ENCODE measurements at places on chromosomes 11 and 22. TPM values are rescaled to one million over a fixed set of nuclear protein-coding genes. Genes with fewer than 3 reads are reported as not detected.

CD44 gene
- total RNA-seq = 22.8 TPM

LRP4 gene
- 1.9 TPM for total RNA-seq

RBM14 gene
- total RNA-seq = 23.2 TPM

APOBEC3H gene
- total RNA-seq = not detected

GAS2L1 gene
- 16.5 TPM for total RNA-seq

ANO1 gene
- total RNA-seq = 0.33 TPM

STX5 gene
- 39.6 TPM for total RNA-seq

GP1BB gene
- 0.79 TPM for total RNA-seq

DNA sequence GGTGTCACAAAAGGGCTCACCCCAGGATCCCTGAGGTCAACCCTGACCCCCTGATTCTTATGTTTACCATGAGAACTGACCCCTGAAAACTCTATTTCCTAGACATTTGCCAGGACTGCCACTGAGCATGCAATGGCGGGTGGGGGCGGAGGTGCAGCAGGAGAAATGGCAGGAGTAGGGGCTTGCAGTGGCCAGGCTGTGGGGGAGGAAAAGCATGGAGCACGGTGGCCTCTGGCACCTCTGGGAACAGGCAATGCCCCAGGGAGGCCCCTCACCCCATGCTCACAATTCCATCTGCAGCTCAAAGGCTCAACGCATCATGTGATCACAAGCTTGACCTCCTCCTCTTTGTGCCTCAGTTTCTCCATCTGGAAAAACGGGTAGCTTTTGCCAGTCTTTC is 46.5 kb upstream of the FGF3 start:
- no peak for DNase-seq

GRCh38 chr22:46072110-46072881 is 78.0 kb upstream of the PPARA start:
- DNase-seq = no peak

GRCh38 chr22:42022162-42022847 is 23.7 kb downstream of the WBP2NL start:
- DNase-seq = no peak

GRCh38 chr11:80838153-80838552 is 1397.3 kb upstream of the TENM4 start:
- no peak for DNase-seq

DNA sequence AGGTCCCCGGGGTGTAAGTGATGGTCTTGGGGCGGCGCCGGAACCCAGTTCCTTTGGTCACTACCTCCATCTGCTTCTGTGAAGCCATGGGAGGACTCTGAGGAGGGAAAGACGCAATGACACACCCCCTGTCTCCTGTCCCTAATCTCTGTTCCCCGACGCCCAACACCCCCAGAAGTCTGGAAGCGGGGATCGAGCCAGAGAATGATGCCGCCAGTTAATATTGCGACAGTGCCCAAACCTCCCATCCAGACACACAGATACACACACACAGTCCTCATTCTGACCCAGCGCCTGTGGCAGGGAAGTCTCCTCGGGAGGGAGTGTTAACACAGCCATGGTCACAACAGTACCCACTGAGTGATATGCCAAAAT is 352 bp downstream of the C22orf23 start:
- DNase-seq = no peak

- no peak for DNase-seq
Observed at GRCh38 chr11:68735646-68736045, 15.7 kb downstream of the TESMIN start.

- DNase-seq = no peak
Observed at GRCh38 chr11:130161441-130162145, 2.0 kb downstream of the ST14 start.

- DNase-seq = no peak
Observed at GRCh38 chr11:5815534-5815933, 6.8 kb downstream of the OR52N2 start.

DNA sequence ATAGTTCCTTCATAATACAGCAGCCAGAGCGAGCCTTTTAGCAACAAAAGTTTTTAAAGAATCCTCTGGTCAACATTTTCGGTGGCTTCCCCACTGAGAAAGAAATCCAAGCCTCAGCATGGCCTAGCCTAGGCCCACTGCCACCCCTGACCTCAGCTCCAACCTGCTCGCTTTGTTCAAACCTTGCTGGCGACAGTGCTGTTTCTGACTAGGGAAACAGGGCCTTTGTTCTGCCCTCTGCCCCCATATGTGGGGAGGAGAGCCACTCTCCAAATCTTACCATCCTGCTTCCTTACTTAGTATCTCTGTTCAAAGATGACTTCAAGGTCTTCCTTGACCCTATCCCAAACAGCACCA is 95.8 kb downstream of the CCDC83 start:
- DNase-seq = no peak

- DNase-seq = no peak
Observed at GRCh38 chr11:35098855-35099254, 40.1 kb upstream of the CD44 start.

DNA sequence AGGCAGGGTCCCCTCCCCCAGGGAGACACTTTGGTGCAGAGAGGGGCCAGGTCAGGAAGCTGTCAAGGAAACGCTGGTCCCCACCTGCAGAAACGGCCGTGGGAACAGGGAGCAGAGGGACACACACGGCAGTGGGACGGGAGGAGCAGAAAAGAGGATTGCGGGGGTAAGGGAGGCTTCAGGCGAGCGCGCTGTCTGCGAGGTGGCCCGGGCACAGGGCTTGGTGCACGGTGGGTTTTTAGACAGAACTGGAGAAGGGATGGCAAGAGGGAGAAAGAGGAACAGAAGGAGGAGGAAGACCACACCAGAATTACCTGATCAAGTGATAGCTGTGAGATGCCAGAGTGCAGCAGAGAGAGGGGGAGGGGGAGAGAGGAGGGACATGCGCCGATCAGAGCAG is 6.0 kb upstream of the KLHL35 start:
- no peak for DNase-seq

GRCh38 chr11:120205596-120206161 is 5.2 kb upstream of the OAF start:
- DNase-seq = no peak

- no peak for DNase-seq
Observed at GRCh38 chr11:68934666-68935065, 31.0 kb downstream of the IGHMBP2 start.

- DNase-seq = no peak
Observed at GRCh38 chr22:43990044-43990443, 34.1 kb upstream of the PARVB start.

All from pulmonary artery endothelial cell (primary cell).